NCI-H187 treated with DMSO at 0.1 percent for 48 hours (cell line): ENCODE measurements at places on chromosomes 1 and 21.

GRCh38 chr1:198350456-198350855 is 190.0 kb downstream of the ATP6V1G3 start:
- DNase-seq = no peak

GRCh38 chr1:2391041-2391930 is at the start of the genes MORN1 and RER1:
Gene MORN1, minus strand, starts transcription at chr1:2391554. Its CDS starts 21 bp downstream, at chr1:2391533.
Gene RER1, plus strand, starts transcription at chr1:2391841. Its CDS starts 3,950 bp downstream, at chr1:2395791.
- peak; percentile 85 for DNase-seq

DNA sequence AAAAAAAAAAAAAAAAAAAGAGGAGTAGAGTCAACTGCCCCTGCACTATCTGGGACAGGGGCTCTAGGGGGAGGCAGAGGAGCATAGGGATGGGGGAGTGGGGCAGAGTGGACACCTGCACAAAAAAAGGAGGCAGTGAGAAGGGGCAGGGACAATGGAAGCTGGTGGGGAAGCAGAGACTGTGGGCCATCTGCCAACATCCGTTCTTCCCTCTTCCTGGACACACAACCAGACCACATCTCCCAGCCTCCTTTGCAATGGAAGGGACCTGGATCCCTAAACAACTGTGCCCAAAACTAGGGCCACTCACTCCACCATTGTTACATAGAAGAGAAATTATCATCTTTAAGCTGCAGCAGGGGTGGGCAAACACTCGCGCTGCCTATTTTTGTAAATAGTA is 38.4 kb downstream of the NEK2 start:
- no peak for DNase-seq

- no peak for DNase-seq
Observed at GRCh38 chr1:200038981-200039848, 11.7 kb downstream of the NR5A2 start.

GRCh38 chr1:21680381-21680780 is 11.2 kb upstream of the RAP1GAP start:
- no peak for DNase-seq

GRCh38 chr21:44697811-44698734 is 1.1 kb downstream of the KRTAP10-12 start:
- no peak for DNase-seq

GRCh38 chr21:32578107-32578691 is 7.1 kb downstream of the TCP10L start:
- DNase-seq = no peak

- DNase-seq = no peak
Observed at GRCh38 chr21:42650441-42651421, 2.7 kb upstream of the PDE9A start.
